ENCODE measurements at places on chromosomes 4 and X. TPM values are rescaled to one million over a fixed set of nuclear protein-coding genes. Genes with fewer than 3 reads are reported as not detected.

STARD8 gene
- total RNA-seq = 0.06 TPM

SSX4 gene
- total RNA-seq = not detected

USP17L17 gene
- not detected for total RNA-seq

ACE2 gene
- total RNA-seq = not detected

ASB5 gene
- total RNA-seq = not detected

F8A2 gene
- total RNA-seq = not detected

RAB28 gene
- total RNA-seq = 14.6 TPM

FAT4 gene
- not detected for total RNA-seq

ARMCX2 gene
- 2.4 TPM for total RNA-seq

PPARGC1A gene
- total RNA-seq = not detected

NDNF gene
- 0.10 TPM for total RNA-seq

CFAP299 gene
- total RNA-seq = not detected

GPRASP1 gene
- 1.5 TPM for total RNA-seq

SPANXN3 gene
- not detected for total RNA-seq

DNA sequence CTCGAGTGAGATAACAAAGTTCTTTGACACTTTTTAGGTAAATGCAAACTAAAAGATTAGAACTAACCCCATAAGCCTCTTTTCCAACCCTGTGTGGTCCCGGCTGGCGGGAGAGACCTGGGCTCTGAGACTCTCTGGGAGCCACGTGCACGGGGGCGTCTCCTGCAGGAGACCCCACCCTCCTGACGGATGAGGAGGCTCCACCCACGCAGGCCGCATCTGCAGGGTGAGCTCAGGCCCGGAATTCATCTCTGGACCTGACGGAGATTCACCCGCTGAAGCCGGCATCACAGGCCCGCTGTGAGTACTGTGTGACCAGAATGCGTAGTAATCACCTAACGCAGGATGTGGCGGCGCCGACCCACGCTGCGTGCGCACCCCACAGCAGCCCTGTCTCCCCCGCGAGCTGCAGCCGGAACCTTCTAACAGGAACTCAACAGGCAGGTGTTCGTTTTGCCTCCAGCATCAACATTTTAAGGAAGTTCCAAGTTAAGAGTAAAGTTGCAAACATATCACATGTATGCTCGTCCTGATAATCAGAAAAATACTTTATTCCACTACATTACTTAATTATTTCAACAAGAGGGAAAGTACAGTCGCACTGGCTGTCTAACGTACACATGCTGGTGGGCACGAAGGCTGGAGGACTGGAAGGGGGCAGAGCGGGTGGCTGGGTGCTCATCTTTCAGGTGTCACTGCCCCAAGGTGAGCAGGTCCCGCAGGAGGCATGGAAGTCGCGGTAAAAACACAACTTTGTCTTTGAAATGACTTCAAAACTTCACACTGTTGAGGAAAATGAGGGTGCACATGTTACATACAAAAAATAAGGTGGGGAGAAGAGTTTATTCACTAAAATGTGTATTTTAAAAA is 44.5 kb downstream of the FGFRL1 start:
- peak; percentile 81 for DNase-seq

GRCh38 chr4:144646523-144647094 is 653 bp downstream of the HHIP start:
- DNase-seq = no peak

DNA sequence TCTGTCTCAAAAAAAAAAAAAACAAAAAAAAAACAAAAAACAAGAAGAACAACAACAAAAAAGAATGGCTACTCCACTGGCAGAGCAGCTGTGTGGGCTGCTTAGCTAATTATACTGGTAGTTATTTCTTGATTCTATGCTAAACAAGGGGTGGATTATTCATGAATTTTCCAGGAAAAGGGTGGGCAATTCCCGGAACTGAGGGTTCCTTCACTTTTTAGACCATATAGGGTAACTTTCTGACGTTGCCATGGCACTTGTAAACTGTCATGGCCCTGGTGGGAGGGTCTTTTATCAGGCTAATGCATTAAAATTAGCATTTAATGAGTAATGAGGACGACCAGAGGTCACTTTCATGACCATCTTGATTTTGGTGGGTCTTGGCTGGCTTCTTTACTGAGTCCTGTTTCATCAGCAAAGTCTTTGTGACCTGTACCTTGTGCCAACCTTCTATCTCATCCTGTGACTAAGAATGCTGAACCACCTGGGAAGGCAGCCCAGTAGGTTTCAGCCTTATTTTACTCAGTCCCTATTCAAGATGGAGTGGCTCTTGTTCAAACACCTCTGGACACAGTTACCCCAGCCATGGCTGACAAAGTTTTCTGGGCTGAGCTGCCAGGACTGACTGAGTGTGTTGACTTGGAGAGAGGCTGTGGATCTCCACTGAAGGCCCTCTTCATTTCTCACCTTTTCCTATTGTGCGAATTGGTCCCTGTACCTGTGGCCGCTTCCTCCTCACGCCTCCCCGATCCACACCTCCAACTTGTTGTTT is 1.3 kb upstream of the OCIAD2 start:
- DNase-seq = no peak

DNA sequence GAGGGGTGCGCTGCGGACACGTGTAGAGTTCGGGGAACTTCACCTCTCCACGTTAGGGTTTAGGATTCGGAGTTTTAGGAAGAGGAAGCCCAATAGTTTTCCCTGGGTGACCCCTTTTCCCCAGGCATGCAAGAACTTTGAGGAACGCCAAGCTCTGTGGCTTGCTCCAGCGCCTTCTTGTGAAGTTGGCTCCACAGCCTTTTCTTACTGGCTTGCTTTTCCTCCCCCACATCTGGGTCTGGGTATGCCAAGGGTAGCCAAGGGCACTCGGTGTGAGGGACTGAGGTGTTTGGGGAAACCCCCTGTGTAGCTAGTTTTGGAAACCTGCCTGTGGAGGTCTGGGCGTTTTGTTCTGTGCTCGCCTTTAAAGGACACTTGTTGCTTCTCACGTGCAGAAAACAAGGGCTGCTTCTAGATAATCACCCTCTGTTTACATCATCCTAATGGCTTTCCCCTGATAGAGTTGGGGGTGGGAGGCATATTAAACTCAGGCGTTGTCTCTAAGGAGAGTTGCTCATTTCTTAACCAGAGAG is 746 bp downstream of the EDNRA start:
- no peak for DNase-seq

GRCh38 chr4:84167564-84167963 is 331.5 kb downstream of the NKX6-1 start:
- DNase-seq = no peak

- DNase-seq = no peak
Observed at GRCh38 chr4:105002278-105002677, 144.4 kb upstream of the TET2 start.

GRCh38 chr4:118968005-118968404 is 79.4 kb downstream of the SYNPO2 start:
- peak; percentile 44 for DNase-seq

- no peak for DNase-seq
Observed at GRCh38 chr4:94924566-94924965, 166.8 kb downstream of the BMPR1B start.

GRCh38 chrX:65811558-65812228 is 144.2 kb downstream of the MSN start:
- DNase-seq = no peak

GRCh38 chr4:112284662-112285411 is 867 bp downstream of the TIFA start:
- no peak for DNase-seq

- no peak for DNase-seq
Observed at GRCh38 chr4:4289055-4289454, 899 bp downstream of the LYAR start.

- DNase-seq = no peak
Observed at GRCh38 chr4:174316954-174317353, 33.2 kb downstream of the CEP44 start.

DNA sequence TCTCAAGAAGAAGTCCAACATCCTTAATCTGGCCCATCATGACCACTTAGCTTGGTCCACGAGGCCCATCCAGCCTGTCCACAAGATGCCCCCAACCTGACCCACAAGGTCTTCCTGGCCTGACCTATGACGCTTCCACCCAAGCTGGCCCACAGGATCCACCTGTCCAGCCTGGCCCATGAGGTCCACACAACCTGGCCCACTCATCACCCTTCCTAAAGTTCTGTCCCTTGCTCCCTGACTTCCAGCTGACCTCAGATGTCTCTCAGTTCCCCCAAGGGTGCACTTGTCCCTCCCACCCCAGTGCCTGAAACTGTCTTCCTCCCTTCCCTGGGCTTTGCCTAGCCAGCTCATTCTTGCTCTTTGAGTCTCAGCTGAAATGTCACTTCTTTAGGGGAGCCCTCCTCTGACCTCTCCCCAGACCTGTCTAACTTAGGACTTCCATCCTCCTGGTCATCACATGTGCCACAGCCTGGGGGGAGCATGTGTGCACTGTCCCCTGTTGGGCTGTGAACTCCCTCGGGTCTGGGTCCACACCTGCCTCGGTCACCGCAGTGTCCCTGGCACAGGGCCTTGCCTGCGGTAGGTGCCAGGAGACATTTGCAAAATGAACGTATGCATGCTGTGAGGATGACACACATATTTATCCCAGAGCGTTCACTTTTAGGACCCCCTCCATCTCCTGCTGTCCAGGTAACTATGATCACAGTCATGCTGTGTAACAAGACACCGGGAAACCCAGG is 61.7 kb downstream of the EVC start:
- peak; percentile 3 for DNase-seq

GRCh38 chrX:72624194-72624593 is 51.6 kb upstream of the HDAC8 start:
- no peak for DNase-seq

DNA sequence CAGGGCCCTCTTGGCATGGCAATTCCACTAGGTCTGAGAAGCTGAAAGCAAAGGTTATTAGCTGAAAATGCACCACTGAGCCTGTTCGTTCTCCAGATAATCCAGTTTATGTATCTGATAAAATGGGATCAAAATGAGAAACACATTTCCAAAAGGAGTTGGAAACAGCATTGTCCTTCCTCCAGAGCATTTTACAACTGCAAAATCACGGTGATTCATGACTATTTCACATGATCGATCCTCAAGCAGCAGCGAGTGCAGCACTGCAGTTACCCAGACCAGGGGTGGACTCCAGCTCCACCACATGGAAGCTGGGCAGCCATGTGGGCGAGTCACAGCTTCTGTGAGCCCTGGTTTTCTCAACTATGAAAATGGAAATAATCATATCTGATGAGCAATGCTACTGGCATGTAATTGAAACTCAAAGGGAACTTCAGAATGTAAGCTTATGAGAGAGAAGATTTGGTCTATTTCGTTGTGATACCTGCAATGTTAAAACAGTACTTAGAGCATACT is 78.7 kb upstream of the MSX1 start:
- no peak for DNase-seq

DNA sequence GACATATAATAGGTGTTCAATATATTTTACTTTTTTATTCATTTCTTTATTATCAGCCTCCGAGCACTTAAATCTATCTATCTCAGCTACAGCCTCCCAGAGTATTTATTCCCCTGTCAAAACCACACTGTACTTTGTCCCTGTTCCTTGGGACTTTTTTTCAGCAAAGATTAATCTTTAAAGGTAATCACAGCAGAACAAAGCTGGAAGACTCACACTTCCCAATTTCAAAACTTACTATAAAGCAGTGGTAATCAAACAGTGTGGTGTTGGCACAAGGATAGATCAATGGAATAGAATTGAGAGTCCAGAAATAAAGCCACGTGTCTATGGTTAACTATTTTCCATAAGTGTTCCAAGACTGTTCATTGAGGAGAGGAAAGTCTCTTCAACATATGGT is 59.7 kb downstream of the KLHL13 start:
- DNase-seq = no peak

GRCh38 chr4:80173841-80174240 is 23.5 kb upstream of the PRDM8 start:
- no peak for DNase-seq

DNA sequence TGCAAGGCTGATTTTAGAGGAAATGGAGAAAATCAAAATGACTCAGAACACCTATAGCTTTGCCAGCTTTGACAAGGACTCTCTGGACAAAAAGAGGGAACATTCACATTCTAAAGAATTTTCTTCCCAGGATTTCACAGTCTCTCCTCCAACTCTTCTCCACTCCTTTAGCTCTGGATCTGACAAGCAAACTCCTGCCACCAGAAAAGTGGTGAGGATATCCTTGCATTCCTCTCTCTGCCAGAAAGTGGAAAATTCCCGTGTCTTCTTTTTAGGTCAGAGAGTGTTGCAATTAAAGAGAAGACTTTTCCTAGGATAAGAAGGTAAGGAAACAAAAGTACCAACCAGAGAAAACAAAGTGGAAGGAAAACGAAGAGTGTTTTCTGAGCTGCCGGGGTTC is 16.1 kb upstream of the PDGFRA start:
- DNase-seq = no peak

DNA sequence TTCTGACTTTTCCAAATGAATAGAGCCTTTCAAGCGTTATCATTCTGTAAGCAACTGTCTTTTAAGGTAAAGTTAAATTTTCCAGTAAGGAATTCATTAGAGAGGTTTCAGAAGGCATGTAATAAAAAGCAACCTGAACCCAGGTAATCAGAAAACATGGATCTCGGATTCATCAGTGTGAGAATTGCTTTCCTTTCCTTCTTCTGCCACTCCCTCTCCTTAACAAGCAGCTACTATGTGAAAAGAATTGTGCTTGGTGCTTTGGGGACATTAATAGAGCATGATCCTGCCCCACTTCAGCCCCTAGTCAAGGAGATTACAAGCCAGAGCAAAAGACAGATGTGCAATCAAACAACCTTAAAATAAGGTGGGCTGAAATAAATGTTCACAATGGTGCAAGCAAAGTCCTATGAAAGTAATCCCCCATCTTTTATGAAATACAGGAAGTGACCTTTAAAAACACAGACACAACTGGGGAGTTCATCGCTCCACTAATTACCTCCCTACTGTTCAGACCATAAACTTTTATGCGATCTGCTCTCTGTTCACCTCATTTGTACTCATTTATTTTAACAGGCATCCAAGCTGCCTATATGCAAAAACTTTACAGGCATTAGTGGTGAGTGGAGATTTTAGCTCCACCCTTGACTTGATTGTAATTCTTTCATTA is 122.9 kb upstream of the RASGEF1B start:
- no peak for DNase-seq

GRCh38 chr4:149706942-149707341 is 108.7 kb downstream of the IQCM start:
- no peak for DNase-seq

DNA sequence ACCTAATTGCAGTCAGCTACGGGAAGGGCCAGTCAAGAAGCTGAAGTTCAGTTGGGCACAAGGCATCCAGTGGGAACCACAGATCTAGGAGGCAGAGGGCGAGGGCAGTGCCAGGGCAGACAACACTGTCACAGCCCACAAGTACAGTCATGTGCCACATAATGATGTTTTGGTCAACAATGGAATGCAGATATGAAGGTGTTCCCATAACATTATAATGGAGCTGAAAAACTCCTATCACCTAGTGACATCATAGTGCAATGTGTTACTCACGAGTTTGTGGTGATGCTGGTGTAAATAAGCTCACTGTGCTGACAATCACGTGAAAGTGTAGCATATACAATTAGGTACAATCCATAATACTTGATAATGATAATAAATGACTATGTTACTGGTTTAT is 4.5 kb upstream of the TMEM255A start:
- no peak for DNase-seq

GRCh38 chrX:135596495-135596894 is 76.0 kb downstream of the INTS6L start:
- peak; percentile 48 for DNase-seq
